ENCODE measurements at places on chromosomes 11 and 22.

GRCh38 chr11:127255209-127255608, 254.6 kb upstream of the KIRREL3 start:
- no peak for DNase-seq

- no peak for DNase-seq
These were observed 444 bp downstream of the CAVIN3 start for GRCh38 chr11:6319704-6320410.

- DNase-seq: no peak
These were observed 19.4 kb upstream of the LRRC55 start for GRCh38 chr11:57162179-57162898.

- no peak for DNase-seq
These were observed 5.3 kb downstream of the CD44 start for GRCh38 chr11:35144136-35144741.

- peak; percentile 22 for DNase-seq
These were observed 212.0 kb upstream of the CHORDC1 start for GRCh38 chr11:90434858-90435257.

DNA sequence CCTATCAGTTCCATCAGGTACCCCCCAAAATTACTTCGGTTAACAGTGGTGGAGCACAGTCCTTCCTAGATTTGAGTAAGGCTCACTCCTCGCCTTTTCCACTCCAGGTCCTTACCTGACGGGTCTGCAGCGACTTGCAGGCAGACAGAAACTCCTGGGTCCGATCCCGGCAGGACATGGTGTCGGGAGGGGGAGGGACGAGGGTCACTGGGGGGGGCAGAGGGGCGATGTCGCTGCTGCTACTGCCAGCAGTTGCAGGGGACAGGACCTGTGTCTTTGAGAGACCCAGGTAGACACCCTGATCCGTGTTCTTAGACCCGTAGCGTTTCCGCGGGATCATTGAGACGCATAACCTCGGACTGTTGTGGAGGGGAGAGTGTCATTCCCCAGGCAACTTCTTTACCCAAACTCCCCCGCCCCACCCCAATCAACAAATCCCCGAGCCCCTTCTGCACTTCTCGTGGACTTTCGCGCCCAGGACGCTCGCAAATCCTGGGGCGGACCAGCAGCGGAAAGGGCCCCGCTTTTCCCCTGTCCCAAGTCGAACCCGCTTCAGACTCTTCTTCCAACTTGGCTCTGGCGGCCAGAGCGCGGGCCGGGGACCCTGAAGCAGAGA, 839 bp downstream of the STX5 start:
- DNase-seq: no peak

Data from pons (tissue), 1 donor.